Bronchial epithelial cell (primary cell): ENCODE measurements at places on chromosomes 2 and 18. TPM values are rescaled to one million over a fixed set of nuclear protein-coding genes. Genes with fewer than 3 reads are reported as not detected.

The MYL1 gene
- not detected in 2 replicates for total RNA-seq

The LCT gene
- total RNA-seq = under 0.01 TPM in 1 of 2 replicates, not detected in the other

The RFTN2 gene
- total RNA-seq = under 0.01 and 0.13 TPM in 2 replicates

The RBM43 gene
- total RNA-seq = 0.51 and 0.79 TPM in 2 replicates

The HOXD1 gene
- not detected in 2 replicates for total RNA-seq

The ANKRD53 gene
- total RNA-seq = not detected in 2 replicates

The CYS1 gene
- total RNA-seq = 0.26 TPM in 2 replicates

The EGR4 gene
- not detected in 2 replicates for total RNA-seq

The PROM2 gene
- total RNA-seq = 10.8 and 41.6 TPM in 2 replicates

The MFSD2B gene
- under 0.01 TPM in 1 of 2 replicates, not detected in the other for total RNA-seq

The RPRM gene
- 0.13 TPM in 1 of 2 replicates, not detected in the other for total RNA-seq

The DYNC2LI1 gene
- total RNA-seq = 8.2 and 12.4 TPM in 2 replicates

The LANCL1 gene
- total RNA-seq = 19.5 and 22.7 TPM in 2 replicates

The ANO7 gene
- under 0.01 and 0.13 TPM in 2 replicates for total RNA-seq
